ENCODE measurements at places on chromosomes 1 and 21.
A peak's percentile ranks its signal among the peaks of the same experiment; 100 is the strongest.

DNA sequence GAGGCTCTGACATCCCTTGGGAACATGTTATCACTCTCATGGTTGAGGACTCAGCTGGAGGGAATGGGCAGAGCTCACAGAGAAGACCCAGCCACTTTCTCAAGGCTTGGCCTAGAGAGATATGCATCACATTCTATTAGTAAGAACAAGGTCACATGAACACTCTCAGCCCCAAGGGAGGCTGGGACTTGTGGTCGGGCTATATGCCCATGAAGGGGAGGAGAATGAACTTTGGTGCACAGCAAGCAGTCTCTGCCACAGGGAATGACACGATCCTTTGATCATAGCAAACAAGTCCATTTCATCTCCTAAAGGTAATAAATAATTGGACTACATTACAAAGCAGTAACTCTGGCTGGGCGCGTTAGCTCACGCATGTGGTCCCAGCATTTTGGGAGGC lies 105.7 kb downstream of the SYF2 start:
- DNase-seq = no peak

DNA sequence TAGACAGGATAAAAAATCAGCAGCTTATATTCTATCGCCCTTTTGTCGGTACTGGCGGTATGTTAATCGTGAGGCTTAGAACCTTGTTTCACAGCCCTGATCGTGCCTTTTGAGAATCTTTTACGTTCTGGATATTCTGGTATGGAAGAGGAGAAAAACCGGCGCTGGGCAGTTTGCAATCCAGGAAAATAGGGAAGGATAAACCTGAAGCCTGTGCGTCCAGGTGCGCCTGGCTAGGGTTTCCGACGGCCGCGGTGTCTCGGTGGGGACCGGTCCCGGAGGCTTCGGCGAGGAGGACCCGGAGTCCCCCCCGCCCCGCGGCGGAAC lies 258 bp upstream of the SYPL2 start:
- DNase-seq = no peak

GRCh38 chr1:186291271-186291670 lies 83.8 kb downstream of the TPR start:
- no peak for DNase-seq

GRCh38 chr1:45802343-45803298 lies 791 bp upstream of the MAST2 start:
- peak; percentile 64 for DNase-seq

DNA sequence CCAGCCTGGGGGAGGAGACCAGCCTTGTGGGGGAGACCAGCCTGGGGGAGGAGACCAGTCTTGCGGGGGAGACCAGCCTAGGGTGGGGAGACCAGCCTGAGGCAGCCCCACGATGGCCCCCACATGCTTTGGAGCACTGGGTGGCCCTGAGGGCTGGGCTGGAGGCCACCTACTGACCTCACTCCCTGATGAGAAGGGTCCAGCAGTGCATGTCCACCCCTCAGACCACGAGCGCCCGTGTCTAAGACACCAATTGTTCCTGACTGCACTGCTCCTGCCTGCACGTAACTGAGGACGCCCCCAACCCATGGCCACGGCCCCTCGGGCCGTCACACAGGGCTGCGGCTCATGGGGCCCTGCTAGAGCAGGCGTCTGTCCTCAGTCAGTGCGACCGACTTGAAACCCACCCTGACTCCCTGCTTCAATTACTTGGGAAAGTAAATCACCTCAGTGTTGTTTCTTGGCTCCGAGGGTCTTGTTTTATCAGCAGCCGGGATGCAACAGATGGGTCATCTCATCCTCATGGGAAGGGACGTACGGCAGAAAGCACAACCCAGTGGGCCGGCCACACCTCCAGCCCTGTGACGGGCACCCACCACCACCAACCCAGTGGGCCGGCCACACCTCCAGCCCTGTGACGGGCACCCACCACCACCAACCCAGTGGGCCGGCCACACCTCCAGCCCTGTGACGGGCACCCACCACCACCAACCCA lies at the start of gene SPATC1L:
TSS of gene SPATC1L (minus strand) at position 550 of the 715 bp plus-strand sequence. CDS start 1,643 bp downstream, outside the sequence.
- no peak for DNase-seq

DNA sequence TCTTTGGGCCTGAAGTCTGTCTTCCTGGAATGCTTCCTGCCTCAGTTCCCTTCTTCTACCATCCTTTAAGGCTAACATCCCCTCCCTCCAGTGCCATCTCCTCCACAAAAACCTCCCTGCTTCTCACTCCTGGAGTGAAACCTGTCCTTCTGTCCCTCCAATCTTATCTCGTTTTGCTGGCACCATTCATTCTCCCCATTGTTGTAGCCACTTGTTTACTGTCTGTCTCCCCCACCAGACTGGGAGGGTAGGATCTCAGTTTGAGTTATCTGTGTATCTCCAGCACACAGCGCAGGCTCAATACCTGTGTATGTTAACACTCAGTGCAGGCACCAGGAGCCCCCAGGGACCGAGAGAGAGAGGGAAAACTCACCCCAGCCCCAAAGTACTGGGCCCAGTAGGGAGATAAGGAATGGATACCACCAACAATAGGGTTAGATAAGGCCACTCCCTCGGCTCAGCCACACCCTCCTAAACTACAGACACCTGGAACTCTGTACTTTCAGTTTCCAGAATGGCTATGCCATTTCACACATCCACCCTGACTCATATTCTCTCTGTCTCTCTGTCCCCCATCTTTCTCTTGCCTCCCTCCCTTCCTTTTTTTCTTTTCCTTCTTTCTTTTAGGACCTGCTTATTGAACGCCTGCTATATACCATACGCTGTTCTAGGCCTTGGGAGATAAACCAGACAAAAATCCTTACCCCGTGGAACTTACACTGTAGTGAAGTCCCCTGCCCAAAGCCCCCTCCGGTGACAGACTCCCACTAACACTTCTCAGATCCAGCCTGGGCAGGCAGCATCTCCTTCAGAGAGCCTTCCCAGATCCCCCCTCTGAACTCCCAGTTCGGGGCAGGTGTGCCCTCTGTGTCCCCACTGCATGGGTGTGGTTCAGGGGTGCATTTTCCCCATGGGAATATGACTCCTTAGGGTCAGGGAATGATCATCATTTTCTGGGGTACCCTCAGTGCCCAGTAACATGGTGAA lies 3.3 kb upstream of the SSBP3 start:
- DNase-seq = peak; percentile 24

- DNase-seq = no peak
These were observed 38.1 kb upstream of the POU3F1 start for GRCh38 chr1:38084700-38085099.

DNA sequence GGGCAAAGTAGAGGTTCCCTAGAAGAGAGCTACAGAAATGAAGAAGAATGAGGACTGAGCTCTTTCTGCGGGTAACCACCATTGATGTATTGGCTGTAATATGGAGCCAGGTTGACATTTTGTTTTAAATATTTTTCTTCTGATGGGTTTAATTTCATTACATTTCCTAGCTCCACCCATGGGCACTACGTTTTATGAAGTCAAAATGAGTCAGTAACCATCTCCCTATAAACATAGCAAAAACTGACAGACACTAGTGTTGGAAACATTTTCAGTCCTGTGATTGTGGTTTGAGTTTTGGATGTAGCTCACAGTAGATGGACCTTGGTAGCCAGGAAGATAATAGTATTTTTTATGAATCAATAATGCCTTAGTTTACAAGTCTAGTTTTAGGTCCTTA lies 470.4 kb upstream of the B3GALT2 start:
- no peak for DNase-seq

DNA sequence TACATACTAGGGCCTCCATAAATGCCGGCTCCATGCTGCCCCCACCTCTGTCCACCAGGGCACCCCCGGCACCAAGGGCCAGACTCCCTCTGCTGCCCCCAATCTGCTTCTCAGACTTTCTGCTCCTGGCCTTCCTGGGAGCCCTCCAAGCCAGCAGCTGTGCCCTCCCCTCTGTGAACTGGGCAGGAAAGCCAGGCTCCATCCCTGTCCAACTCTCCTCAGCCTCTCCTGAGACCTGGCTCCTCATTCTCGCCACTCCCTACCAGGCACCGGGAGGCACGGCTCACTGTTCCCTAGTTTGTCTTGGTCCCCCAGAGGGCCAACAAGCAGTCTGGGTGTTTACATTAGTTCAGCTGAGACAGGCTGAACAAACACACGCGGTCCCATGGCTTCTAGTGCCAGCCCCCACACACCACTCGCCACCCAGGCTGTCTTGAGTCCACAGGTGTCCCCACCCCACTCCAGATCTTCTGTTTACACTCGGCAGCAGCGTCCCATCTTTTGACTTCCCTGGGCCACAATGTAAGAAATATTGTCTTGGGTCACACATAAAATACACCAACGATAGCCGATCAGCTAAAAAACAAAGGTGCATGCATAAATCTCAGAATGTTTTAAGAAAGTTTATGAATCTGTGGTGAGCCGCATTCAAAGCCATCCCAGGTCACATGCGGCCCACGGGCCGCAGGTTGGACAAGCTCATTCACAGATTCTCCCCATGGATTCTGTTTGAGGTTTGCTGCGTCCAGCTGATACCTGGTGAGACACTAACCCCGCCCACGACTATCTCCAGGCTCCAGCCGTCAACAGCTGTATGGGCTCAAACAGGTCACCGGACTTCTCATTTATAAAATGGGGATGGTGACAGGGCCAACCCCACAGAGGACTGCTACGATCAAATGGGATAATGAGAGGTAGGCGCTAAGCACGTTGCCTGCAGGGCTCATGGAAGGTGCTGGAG lies 29.5 kb upstream of the ECE1 start:
- DNase-seq = no peak

GRCh38 chr1:111604931-111605330 lies 14.7 kb upstream of the RAP1A start:
- no peak for DNase-seq

DNA sequence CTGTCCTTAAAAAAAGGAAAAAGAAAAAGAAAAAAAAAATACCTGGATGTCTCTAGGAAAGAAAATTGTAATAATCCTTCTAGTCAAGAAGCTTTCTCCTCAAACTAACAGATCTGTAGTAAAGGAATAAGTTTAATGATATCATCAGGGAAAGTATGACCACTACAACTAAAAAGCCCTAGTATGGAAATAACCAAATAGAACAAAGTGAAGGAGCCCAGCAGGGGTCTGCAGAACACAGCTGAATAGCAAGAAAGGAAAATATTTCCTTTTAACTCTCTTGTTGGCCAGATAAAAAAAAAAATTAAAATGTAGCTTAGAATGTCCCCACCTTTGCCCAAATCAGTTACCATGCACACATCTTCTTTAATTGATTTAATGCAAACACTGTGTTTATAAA lies 43.2 kb downstream of the PRRX1 start:
- DNase-seq = no peak

DNA sequence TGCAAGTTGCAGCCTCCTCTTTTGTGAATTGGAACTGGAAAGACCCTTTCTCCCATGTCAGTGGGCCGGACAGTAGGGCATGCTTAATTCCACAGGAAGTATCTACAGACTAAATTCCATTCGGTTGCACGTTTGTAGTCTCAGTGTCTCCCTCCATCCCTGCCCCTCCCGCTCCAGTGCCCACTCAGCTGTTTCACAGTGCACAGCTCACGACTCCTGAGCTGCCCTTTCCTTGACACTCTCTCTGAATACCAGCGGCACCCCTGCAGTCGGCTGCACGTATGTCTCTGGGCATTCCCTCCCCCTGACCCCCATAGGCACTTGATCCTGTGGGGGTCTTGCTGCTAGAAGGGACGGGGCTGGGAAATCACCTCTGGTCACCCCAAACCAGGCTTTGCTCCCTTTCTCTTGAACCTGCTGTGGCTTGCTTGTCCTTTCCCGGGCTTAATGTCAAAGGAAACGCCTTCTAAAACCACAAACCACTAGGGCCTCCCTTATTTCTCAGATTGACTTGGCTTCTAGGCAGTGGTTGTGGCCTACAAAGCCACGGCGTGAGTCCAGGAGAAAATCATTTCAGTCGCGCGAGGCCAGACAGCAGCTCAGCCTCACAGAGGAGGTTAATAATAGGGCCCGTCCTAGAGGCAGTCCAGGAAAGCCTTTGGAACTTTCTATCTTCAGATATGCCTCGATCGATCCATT lies 365.3 kb upstream of the PROX1 start:
- peak; percentile 28 for DNase-seq

DNA sequence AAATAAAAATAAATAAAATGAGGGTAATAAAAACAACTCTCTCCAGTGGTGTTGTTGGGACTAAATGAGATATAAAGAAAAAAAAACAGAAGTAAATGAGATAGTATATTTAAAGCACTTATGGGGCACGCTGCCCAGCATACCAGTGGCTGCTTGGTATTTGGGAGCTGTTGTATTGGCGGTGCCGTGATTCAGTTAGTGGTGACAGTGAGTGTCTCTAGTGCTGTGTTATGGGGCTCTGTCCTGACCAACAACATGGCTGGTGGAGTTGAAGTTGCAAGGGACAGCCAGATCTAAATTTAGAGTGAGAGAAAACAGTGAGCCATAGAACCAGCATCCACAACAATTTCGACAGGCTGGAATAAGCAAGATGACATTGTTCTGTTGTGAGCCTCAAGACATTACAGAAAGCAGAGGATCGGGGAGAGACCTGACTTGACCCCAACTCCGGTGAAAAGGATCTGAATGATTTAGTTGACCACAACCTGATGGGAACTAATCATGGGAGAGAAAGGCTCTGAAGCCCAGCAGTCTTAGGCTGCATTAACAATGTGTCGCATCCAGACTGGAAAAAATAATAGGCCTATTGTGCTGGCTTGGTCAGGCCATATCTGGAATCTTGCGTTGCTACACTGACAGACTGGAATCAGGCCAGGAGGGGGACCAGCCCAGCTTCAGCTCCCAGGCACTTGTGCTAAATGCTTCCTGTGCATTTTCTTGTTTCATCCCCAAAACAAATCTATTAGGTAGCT lies 2.4 kb upstream of the MFSD2A start:
- DNase-seq = no peak

DNA sequence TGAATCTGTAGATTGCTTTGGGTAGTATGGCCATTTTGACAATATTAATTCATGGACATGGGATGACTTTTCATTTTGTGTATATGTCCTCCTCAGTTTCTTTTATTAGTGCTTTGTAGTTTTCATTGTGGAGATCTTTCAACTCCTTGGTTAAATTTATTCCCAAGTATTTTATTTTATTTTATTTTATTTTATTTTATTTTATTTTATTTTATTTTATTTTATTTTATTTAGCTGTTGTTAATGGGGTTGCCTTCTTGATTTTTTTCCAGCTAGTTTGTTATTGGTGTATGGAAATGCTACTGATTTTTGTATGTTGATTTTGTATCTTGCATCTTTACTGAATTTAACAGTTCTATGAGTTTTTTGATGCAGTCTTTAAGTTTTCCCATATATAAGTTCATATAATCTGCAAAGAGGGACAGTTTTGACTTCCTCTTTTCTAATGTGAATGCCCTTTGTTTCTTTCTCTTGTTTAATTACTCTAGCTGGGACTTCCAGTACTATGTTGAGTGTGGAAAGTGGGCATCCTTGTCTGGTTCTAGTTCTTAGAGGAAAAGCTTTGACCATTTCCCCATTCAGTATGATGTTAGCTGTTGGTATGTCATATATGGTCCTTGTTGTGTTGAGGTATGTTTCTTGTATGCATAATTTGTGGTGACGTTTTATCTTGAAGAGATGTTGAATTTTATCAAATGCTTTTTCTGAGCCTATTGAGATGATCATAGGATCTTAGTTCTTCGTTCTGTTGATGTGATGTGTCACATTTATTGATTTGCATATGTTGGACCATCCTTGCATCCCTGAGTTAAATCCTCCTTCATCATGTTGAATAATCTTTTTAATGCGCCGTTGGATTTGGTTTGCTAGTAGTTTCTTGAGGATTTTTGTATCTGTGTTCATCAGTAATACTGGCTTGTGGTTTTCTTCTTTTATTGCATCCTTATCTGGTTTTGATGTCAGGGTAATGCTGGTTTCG lies 14.3 kb downstream of the CEPT1 start:
- DNase-seq = no peak

Data from NK-92 treated with Interleukin-12 subunit alpha and Interleukin-12 subunit beta, amount 100 ng/mL, for 24 hours (cell line).